Ovary (tissue), 10 donors: ENCODE measurements at places on chromosomes 3 and 15. TPM values are rescaled to one million over a fixed set of nuclear protein-coding genes. Genes with fewer than 3 reads are reported as not detected.

GOLGA6D gene
- not detected for polyA plus RNA-seq

ZNF717 gene
- polyA plus RNA-seq, result 8.6 TPM

IGDCC3 gene
- polyA plus RNA-seq, result 0.47 TPM

CDC25A gene
- 2.1 TPM for polyA plus RNA-seq

SH3GL3 gene
- 0.41 TPM for polyA plus RNA-seq

CHL1 gene
- 35.7 TPM for polyA plus RNA-seq

ZNF620 gene
- 3.1 TPM for polyA plus RNA-seq

PPP2R3A gene
- 7.8 TPM for polyA plus RNA-seq

DNA sequence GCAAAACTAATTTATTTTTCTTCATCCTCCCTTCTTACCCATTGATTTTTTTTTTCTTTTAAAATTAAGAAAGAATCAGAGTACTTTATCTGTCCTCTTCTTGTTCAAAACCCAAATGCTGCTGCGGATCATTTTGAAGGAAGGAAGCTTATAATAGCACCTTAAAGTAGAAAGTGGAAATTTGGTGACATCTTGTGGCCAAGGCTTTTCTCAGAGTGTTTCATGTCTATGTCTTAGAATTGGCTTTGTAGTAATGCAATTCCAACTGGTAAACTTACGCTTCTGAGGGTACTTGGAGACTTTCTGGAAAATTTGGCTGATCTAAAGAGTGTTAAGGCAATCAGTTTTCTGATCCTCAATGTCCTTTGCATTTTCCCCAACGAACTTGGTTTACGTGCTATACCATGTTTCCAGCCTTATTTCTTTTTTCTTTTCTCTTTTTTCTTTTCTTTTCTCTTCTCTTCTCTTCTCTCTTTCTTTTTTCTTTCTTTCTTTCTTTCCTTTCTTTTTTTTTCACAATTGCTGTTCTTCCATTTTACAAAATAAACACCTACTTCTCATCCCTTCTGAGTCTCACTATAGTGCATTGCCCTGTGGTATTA lies 30.7 kb downstream of the C3orf38 start:
- DNase-seq, result no peak

GRCh38 chr15:77858792-77859490 lies 218.6 kb downstream of the TBC1D2B start:
- peak; percentile 21 for DNase-seq

GRCh38 chr3:44584646-44585501 lies at the start of gene ZNF660:
Gene ZNF660 (plus strand): TSS chr3:44584964. CDS start chr3:44594194, 9,230 bp downstream.
- peak; percentile 66 for DNase-seq

DNA sequence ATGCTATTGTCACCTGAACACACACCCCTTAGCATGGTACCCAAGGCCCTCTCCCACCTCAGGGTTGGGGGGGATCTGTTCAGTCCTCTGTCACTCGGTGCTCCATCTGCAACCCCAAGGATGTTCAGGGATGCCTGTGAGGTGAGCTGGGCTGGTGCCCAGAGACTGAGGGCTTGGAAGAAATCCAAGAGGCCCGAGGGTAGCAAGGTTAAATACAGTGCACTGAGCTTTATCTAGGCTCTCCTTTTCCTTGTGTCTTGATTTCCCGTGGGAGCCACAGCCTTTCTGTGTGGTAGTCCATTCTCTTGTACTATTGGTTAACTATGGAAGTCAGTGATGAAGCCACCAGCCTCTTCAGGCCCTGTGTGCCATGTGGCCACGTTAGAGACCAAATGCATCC lies 18.7 kb upstream of the WNT5A start:
- no peak for DNase-seq

- no peak for DNase-seq
These were observed 50.5 kb upstream of the MINAR1 start for GRCh38 chr15:79381593-79381992.

GRCh38 chr3:151281671-151282324 lies 3.5 kb upstream of the P2RY14 start:
- DNase-seq, result no peak

- DNase-seq, result no peak
These were observed 177.1 kb upstream of the ICE2 start for GRCh38 chr15:60656041-60656440.

- no peak for DNase-seq
These were observed 151.1 kb downstream of the OSBPL10 start for GRCh38 chr3:31829826-31830426.

DNA sequence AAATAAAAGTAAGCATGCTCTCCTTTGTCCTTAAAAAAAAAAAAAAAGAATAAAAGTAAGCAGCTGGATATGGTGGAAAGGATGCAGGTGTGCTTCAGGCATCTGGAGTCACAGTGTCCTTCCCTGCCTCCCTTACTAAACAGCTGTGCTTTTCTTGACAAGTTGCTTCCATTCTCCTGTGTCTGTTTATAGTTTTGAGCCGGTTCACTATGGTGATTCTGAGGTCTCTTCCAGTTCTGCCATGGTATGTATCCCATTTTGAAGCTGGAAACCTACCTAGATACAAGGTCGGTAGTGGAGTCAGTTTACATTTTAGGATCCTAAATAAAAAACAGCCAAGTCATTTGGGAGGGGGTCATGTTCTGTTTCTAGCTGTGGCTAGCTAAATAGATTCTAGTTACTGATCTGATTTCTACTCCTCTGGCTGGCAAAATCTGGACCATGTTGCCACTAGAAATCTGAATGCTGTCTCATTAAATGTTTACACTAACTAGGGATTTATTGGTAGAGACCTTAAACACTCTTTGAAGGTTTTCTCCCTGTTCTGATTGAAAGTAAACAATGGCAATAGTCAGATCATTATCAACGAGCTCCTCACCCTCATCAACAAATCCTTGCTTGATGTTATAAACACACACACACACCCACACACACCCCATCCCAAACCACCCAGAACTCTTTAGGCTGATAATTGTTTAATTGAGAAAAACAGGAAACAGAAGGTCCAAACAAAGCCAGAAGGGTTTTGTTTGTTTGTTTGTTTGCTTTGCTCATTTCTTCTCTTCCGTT lies 7.9 kb downstream of the TNFSF10 start:
- no peak for DNase-seq

DNA sequence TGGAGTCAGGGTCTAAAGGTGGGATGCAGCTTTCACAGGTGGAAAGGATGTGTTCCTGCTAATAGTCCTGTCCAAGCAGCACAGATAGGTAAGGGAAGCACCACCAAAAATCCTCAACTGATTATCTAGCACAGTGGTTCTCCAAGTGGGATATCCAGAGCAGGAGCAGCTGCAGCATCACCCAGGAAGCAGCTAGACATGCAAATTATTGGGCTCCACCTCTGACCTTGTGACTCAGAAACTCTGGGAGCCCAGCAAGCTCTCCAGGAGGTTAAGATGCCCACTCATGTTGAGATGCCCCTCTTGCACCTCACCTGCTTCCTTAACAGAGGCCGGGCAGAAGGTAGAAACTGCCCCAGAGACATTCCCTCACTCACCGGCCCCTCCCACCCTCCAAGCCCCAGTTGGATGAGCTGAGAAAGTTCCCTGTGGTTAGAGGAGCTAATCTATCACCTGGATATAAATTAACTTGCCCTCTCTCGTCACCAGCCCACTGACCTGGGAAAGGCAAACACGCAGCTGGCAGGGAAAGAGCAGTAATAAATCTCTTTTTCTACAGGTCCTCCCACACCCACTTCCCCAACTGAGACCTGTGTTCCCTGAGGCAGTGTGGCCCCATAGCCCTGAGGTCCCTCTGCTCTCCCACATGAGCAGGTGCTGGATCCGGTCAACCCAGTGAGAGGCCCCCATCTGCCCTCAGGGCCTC lies 39.3 kb downstream of the ADCY5 start:
- no peak for DNase-seq

DNA sequence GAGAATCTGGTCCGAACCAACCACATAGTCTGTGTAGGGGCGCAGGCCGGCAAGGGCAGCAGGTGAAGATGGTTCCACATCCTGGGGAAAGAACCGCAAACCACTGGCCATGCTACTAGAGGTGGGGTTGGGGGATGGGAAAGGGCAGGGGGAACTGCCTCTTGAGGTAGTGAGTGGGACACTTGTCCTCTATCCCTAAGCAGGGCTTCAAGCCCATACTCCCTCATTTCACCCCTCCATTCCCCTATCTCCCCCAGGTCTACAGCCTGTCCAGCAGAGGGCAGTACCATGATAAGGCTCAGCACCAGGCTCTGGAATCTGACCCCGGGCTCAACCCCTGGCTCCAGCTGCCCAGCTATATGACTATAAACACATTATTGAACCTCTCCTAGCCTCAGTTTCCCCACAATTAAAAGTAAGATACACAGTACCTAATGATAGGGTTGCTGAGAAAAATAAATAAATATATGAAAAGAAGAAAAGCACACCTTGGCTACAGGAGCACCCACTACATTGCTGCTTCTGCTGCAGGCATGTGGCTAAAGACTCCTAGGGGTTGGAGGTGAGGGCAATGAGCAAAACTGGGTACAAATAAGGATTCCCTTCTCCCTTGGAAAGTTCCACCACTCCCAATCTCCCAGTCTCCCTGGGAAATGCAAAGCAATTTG lies 6.3 kb downstream of the GORASP1 start:
- DNase-seq, result no peak

DNA sequence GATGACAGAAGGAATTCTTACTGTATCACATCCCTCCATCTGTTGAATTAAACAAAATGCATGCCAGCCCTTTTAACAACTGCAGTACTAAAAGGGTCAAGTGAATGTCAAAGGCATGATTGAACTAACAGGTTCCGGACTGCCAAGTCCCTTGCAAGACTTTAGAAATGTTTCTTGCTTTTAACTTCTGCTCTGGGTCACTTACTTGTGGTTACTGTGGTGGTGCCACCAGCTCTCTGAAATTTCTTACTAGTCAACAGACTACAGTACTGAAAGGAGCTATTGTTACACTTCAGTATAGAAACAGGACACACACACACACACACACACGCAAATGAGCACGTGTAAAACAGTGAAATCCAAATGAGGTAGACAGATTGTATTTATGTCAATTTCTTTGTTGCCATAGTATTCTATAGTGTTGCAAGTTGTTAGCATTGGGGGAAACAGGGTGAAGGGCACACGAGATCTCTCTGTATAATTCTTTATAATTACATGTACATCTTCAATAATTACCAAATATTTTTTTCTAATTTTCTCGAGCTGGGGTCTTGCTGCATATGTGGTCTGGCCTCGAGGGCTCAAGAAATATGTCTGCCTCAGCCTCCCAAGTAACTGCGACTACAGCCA lies 79.9 kb upstream of the SLC25A26 start:
- no peak for DNase-seq

DNA sequence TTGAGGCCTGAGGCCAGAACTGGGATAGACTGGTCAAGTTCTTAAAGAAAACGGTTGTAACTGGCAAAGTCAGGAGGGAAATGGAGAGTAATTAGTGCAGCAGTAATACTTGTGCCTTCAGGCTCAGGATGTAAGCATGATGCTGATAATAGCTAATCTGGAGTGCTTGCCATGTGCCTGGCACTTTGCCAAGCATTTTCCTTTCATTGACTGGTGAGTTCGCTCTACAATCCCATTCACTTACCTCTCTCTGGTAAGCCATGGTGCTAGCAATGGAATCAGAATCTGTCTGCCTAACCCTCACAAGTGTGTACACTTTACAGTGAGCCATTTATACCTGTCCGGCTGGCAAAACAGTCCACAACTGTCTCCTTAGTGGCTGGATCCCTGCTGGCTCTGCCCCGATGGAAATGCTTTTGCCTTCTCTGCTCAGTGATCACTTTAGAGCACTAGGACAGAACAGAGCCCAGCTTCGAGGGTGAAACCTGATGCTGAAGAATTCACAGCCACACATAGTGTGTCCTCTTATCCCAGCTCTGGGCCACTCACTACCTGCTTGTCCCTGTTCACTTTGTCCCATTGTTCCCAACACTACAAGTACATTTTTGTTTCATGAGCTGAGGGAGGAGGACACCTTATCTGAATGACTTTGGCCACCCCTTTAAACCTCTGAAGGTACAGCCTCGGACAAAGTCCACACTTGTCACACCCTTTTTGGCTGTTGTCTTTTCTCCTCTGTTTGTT lies 10.3 kb downstream of the CHP1 start:
- no peak for DNase-seq

- DNase-seq, result no peak
These were observed 35.4 kb upstream of the ESYT3 start for GRCh38 chr3:138398791-138399575.

DNA sequence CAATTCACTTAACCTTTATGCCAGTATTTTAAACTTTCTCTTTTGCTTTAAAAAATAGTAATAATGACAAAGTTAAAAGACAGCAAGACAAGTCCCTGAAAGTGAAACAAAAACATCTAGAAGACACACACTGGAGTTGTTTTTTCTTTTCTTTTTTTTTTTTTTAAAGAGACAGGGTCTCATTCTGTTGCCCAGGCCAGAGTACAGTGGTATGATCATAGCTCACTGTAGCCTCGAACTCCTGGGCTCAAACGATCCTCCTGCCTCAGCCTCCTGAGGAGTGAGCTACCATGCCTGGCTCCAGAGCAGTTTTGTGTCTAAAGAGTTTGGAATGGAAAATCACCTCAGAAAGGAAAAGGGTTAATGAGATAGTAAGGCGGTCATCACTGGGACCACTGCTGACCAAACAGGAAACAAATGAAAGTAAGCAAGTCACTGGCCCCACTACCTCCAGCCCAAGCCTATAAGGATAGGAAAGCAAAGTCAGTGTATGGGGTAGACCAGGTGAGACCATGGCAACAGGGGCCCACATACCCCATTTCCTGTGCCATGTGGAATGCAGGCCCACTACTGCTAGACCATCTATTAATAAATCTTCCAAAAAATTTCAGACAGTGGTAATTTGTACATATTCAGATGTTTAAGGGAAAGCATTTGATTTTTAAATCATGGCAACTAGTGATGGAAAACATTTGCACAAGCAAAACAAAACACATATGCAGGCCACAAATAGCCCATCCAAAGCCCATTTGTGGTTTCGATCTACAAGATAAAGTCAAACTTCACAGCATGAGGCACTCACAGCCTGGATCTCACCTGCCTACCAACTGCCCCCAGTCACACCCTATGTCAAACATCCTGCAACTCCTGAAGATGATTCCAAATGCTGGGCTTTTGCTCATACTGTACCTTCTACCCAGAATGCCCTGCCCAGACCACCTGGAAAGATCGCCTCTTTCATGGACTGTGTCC lies 62.6 kb downstream of the OSBPL10 start:
- no peak for DNase-seq

DNA sequence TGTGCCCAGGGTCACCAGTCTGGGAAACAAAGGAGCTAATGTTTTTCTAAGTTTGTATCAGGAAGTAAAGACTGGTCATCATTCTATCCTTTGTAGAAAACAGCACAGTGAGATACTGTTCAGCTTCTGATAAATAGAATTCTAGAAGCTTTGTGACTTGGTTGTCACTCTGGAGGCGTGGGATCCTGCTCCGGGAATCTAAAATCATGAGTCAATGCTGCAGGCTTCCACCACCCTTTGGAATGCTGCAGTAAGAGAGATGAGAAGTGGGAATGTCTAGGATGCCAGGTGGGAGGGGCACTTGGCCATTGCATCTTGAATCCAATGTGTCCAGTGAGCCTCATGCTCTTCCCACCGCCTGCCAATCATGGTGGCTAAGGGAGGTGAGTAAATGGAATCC lies 40.9 kb downstream of the SAMMSON start:
- DNase-seq, result no peak

- DNase-seq, result no peak
These were observed 108.7 kb upstream of the TSPAN3 start for GRCh38 chr15:77179541-77179998.

GRCh38 chr3:150005243-150006112 lies 34.8 kb upstream of the PFN2 start:
- no peak for DNase-seq
